HCEC 1CT (cell line): ENCODE measurements at places on chromosomes 16 and 17.

- DNase-seq: peak; percentile 52
These were observed 45.8 kb downstream of the AKAP1 start for GRCh38 chr17:57130708-57131461.

DNA sequence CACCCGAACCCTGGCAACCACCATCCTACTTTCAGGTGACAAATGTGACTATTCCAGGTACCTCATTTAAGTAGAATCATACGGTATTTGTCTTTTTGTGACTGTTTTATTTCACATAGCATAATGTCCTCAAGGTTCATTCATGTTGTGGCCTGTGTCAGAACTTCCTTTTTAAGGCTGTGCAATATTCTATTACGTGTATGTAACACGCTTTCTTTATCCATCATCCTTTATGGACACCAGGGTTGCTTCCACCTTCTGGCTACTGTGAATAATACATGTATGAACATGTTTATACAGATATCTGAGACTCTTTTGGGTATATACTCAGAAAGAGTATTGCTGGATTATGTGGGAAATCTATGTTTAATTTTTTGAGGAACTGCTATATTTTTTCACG, 28.7 kb upstream of the RSL1D1 start:
- no peak for DNase-seq

- DNase-seq: no peak
These were observed 1.2 kb upstream of the TNRC6C start for GRCh38 chr17:77957235-77957856.

DNA sequence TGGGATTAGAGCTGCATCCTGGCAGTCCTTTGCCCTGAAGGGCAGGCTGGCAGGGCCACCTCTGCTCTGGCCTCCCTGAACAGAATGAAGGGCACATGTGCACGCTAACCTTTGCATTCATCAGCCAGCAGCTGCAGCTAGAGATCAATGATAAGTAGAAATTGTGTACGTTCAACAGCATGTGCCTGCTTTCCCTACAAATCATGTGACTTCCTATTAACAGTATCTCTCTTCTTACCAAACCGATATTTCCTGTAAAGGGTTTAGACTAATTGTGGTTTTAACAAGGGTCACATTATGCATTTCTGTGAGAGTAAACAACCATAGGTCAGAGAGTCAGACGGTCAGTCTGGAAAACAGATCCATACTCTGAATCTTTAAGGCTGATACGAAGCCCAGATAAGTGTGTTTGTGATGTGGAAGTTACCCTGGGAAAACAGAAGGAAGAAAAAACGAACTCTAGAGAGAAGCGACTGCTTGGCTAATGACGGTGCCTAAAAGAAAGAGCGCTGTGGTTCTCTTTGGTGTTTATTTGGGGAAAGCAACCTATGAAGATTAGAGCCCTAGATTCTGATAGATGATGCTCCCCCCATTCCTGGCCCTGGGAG, 219.4 kb downstream of the MAF start:
- DNase-seq: no peak

GRCh38 chr17:15654886-15655561, 29.1 kb downstream of the TRIM16 start:
- DNase-seq: no peak

DNA sequence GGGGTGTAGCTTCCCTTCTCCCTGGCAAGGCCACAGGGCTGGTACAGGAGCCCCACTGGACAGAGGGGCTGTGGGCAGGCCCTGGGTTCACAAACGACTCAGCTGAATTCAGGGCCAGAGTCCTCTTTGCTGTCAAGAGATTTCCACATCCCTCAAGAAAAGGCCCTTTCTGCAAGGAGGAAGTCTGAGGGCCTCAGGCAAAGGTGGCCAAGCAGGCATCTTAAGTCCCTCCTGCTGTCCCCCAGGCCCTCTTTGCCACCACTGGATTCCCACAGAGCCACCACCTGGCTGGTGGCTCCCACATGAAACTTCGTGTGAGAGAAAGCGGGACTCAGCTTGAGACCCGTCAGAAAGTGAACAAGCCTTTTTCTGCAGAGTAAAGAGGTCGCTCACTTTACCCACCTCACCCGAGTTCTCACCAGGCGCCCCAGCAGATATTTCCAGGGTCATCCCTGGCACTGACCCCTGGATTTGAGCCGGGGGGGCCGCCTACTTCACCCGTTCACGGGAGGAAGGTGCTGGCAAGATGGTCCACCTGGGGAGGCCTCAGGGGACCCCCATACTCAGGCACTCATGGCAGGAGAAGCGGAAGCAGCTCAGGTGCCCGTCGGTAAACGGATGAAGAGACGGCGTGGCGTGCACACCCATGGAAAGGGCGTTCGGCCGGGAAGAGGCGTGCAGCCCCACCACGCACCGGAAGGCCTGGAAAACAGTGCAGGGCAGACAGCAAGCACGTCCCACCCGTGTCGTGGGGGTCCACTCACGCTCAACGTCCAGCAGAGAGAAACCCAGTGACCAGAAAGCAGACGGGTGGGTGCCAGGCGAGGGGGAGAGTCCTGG, 3.6 kb downstream of the RNF166 start:
- no peak for DNase-seq

DNA sequence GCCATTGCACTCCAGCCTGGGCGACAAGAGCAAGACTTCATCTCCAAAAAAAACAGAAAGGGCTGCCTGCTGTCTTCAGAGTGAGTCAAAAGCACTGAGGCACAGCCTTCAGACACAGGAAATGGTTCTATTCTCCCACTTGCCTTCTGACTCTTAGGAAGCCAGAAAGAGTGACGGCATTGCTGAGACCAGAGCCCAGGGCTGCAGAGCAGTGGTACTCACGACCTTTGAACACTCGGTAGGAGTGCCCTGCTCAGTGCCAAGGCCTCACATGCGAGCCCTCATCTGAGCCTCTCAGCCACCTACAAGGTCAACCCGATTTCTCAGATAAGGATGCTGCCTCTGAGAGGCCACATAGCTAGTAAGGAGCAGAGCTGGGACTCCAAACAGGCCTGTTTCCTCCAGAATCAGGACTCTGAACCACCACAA, 3.5 kb upstream of the ITGAE start:
- DNase-seq: no peak

GRCh38 chr17:74147056-74147835, 56.2 kb upstream of the RPL38 start:
- no peak for DNase-seq

GRCh38 chr16:76524356-76524755, 247.2 kb downstream of the CNTNAP4 start:
- no peak for DNase-seq

DNA sequence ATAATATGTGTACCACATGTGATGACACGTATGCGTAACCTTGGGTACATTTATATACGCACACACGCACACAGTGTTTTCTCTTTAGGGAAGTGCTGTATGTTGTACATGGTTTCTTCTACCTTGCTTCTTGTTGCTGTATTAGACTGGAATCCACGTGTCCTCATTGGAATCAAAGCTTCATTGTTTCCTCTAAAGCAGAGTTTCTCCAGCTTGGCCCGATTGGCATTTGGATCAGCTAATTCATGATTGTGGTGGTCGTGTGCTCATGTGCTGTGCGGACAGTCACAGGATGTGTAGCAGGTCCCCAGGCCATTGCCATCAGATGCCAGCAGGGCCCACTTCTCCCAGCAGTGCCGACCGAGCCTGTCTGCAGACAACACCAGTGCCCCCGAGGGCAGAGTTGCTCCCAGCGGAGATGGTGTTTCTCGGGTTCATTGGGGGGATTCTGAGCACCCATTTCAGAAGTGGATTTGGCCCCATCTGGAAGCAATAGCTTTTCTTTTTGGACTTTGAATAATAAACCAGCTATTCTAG, 148.4 kb downstream of the RPTOR start:
- no peak for DNase-seq

DNA sequence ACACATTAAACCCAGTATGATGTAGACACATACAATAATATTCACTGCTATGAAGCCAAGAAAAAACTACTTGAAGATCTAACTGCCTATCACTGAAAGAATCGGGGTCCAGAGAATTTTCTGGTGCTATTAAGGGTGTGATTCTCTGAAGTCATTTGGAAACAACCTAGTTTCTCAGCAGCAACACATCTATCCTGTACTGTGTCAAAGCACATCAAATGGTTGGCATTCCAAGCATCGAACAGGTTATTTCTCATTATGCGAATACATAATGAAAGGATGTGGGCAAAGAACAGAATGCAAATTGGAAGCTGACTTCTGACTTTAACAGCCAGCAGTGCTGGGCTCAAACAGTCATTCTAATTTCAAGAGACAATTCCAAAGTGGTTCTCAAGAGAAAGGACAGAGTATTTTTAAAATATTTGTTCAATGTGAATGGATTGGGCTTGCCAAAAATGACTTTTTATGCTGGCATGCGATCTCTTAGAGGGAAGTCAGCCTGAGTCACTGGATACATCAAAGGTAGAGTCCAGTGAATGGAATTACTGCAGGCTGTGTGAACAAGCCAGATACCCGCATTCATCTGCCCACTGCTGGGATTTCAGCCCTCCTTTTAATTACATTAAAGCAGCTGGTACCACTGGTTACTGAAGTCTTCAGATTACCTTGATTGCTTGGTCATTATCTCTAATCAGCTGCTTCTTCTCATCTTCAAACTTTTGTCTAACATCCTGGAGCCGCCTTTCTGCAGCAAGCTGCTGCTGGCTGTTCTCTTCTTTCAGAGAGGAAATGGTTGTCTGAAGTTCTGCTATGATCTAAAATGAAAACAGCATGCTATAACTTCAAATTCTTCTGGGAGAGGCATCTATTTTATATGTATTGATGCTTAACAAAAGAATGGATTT, 181.2 kb upstream of the AXIN2 start:
- DNase-seq: peak; percentile 83

DNA sequence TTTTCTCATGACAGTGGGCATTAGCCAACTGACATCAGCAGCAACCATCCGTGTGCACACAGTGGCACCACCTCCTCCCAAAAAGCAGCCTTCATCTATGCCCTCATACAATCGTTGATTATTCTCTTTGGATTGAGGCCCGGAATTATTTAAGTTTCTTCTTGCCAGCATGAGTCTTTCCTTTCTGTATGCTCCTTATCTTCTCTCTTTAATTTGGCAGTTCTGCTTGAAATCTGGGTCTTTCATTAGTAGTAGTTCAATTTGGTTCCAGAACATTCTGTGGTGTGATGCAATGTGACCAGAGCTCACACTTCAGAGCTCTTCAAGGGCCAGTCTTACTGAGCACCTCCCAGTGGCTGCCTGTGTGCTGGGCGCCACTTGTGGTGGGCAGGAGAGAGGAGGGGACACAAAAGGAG, 52.2 kb upstream of the STH start:
- no peak for DNase-seq

- DNase-seq: peak; percentile 79
These were observed at the start of gene EPOP for GRCh38 chr17:38674749-38675615. TSS of gene EPOP (minus strand) at chr17:38674957. CDS start at chr17:38674495, 462 bp downstream.

- DNase-seq: no peak
These were observed 128.0 kb downstream of the CMIP start for GRCh38 chr16:81572386-81573144.

GRCh38 chr17:41415411-41415810, 9.0 kb downstream of the KRT37 start:
- DNase-seq: no peak

- peak; percentile 9 for DNase-seq
These were observed 91.0 kb downstream of the GSG1L start for GRCh38 chr16:27972500-27972899.

DNA sequence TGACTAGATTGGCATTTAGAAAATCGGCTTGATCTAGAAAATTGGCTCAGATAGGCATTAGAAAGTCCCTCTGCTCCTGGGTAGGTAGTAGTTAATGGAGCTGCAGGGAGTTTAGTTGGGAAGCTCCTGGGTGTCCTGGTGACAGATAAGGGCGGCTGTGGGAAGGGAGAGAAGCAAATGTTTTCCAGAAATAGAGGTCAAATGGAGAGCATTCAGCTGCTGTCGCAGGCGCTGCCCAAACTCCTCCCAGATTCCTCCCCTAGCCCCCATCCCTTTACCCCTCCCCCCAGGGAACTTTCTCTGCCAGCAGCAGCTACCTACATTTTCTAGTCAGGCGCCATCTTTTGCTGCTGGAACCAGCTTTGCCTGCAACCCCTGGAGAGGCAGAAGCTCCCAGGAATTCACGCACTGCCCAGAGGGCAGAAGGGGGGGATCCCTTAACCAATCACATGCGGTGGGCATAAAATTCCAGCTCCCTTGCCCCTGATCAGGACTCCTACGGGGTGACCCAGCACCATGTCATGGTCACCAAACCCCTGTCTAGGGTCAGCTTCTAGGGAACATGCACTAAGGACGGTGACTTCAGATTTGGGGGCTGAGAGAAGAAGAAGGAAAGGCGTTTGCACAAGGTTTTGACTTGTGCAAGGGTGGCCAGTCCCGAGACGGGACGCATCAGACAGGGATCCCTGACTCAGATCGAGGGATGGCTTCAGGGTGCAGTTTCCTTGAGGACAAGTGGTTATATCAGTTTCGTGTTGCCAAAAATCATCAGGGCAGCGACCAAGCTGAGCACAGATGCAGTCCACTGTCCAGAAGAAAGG, 43.8 kb downstream of the SOCS1 start:
- no peak for DNase-seq

GRCh38 chr16:14286368-14287230, 215.5 kb downstream of the MRTFB start:
- no peak for DNase-seq

DNA sequence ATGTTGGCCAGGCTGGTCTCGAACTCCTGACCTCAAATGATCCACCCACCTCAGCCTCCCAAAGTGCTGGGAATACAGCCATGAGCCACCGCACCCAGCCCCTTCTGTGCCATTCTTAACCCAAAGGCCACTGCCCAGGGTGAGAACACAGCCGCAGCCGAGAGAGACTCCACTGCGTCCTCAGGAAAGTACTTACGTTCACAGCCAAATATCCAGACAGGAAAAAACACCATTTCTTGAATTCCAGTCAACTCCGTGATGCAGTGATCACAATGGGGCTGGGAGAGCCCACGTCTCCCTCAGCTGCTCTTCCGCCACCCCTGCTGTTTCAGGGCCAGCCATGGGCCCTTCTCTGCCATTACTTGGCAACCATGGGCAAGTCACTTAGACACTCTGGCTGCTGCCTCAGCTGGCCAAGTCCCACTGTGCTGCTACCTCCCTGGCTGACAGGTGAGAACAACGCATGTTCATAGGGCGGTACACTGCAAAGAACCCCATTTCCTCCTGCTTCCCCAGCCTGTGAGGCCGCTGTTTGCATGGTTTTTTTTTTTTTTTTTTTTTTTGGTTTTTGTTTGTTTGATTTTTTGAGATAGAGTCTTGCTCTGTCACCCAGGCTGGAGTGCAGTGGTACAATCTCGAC, 4.3 kb downstream of the CDIP1 start:
- DNase-seq: no peak
